ENCODE measurements at places on chromosomes 3 and 15.

DNA sequence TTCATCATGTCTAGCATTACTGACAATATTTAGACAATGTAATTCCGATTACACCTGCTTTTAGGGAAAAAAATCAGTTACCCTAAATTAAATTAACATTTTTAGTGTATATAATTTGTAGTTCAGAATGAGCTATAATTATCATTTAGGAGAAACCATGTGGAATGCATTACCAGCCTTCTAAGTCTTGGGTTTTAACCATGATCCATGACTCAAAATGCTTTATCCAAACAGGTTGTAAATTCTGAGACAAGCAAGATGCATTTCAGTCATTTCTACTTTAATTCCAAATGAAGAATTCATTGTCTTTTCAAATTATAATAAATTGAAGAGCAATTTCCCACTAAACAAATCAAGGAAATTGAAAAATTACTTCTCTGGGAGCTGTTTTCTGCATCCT is 243.7 kb upstream of the LRIG1 start:
- no peak for DNase-seq

DNA sequence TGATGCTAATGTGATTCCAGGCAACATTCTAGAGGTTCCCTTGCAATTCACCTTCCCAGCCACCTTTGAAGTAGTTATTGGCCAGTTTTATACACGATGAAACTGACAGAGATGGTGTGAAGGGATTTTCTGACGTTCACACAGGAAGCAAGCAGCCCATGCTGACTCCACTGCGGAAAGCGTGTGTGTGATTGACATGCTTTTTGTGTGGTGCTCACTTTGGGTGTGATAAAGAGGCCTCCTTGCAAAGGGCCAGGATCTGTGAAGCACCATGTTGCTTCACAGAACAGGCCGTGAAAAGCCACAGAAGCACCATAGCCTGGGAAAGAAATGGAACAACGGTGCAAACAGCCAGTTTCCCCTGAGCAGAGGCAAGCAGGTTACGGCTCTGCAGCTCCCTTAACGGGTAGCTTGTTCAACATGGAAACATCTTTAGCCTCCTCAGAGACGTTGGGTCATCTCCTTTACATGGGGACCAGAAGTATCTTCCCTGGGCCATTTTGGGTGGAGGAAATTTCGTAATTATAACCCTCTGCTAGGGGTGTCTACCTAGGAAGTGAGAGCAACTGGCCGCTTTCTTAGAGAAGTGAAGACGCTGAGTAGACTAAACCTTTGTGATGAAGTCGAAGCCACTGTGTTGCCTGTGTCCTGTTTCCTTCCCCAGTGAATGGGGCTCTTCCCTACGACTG is 108.5 kb downstream of the APBA2 start:
- no peak for DNase-seq

- DNase-seq, result no peak
Measured at GRCh38 chr3:21484828-21485144, 266.2 kb downstream of the ZNF385D start.

GRCh38 chr3:49709852-49710251 is 9.6 kb downstream of the AMIGO3 start:
- no peak for DNase-seq

- no peak for DNase-seq
Measured at GRCh38 chr3:44969828-44970179, 6.2 kb downstream of the ZDHHC3 start.

GRCh38 chr3:120161902-120162301 is 67.7 kb upstream of the GSK3B start:
- DNase-seq, result no peak

DNA sequence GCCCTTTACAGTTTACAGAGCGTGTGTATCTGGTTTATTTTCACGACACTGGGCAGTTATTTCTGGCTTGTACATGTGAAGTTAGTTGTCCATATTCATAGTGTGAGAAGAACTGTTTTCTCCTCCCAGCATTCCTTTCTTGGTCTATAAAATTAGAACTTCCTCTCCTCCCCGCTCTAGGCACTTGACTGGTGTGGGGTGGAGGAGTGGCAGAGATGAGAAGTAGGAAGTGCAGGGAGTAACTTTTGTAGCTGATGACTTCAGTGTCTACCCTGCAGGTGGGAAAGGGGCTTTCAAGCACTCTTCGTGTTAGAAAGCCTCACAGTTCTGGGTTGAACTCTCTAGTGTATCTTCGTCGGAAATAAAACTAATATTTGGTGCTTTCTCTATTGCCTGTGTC is 13.4 kb downstream of the APOD start:
- no peak for DNase-seq

GRCh38 chr3:63094642-63095408 is 183.3 kb upstream of the SYNPR start:
- no peak for DNase-seq

DNA sequence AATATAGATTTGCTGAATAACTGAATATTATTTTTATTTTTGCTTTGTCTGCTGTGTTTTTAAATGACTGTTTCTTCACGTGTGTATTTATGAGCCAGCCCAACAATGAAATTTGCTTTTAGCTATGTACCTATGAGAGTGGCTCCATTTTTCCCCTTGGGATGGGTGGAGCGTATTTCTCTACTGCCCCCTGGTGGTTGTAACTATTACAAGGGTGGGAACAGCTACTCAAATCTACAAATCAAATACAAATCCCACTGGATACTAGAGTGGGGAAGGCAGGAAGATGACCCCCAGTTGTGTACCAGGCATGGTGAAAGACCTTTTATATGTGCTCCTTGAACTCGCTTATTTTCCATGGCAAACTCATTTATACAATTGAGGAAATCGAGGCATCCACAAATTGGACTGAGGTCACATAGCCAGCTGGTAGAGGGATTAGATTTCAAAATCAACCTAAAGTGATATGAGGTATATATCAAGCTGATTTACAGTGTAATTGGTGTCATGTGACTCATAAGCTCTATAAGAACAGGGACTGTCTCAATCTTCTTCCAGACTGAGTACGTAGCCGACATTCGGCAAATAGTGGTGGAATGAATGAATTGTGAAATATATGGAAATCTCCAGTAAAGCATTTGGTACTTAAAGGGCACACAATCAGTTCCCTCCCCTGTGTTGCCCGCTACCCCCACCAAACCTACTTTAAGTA is 69.5 kb upstream of the VEPH1 start:
- DNase-seq, result no peak

- DNase-seq, result no peak
Measured at GRCh38 chr3:153334558-153334957, 172.5 kb downstream of the RAP2B start.

GRCh38 chr3:12193485-12194165 is 34.9 kb upstream of the TIMP4 start:
- no peak for DNase-seq

GRCh38 chr3:43286841-43287499 is 630 bp downstream of the SNRK start:
- peak; percentile 10 for DNase-seq

DNA sequence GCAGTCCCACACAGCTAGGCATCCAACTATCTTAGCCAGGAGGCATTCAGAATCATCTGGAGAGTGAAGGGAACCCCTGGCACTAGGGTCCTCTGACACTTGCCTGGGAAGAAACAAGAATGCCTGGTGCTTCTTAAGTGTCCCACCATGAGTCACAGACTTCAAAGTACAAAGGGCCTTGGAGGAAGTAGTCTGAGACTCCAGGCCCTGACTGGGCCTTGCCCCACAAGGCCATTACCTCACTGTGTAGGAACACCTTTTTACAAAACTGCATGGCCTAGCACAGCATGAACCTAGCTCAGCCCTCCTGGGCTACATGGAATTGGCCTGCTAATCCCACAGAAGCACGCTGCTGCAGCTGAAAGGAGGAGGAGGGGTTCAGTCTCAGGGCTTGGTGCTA is 104.5 kb upstream of the SLCO2A1 start:
- DNase-seq, result no peak

DNA sequence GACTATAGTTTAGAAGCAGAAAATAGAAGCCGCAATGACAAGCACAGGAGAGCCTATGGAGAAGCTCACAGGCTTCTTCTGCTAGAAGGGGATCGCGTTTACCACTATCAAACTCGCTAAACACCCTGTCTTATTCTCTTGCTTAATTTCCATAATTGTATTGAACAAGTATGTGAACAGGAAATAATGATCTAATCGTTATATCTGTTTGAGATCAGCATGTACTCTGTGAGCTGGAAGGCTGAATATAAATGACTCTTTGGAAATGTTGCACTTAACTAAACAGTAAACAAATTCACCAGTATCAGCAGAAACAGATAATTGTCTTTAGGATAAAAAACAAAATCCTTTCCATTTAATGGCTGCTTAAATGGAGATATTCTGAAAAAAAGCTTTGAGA is 15.0 kb downstream of the NEK10 start:
- no peak for DNase-seq

- DNase-seq, result no peak
Measured at GRCh38 chr3:161695811-161696210, 199.2 kb downstream of the OTOL1 start.

DNA sequence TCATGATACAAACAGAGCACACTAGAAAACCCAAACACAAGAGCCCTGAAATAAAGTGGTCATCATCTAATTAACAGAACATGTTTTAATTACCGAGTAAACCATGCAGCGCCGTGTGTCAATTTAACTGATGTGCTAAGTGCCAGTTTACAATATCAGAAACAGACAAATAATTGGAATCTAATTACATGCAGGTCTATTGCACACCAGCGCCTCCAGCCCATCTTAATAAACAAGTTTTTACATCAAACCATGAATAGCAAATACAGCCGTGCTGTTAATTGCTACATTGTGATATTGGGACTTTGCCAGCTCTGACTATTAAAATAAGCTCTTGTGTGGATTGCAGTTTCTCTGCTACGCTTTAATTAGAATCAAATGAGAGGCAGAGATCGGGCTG is 510.2 kb upstream of the MDFIC2 start:
- no peak for DNase-seq

GRCh38 chr3:58586776-58587192 is 9.6 kb upstream of the FAM107A start:
- no peak for DNase-seq

DNA sequence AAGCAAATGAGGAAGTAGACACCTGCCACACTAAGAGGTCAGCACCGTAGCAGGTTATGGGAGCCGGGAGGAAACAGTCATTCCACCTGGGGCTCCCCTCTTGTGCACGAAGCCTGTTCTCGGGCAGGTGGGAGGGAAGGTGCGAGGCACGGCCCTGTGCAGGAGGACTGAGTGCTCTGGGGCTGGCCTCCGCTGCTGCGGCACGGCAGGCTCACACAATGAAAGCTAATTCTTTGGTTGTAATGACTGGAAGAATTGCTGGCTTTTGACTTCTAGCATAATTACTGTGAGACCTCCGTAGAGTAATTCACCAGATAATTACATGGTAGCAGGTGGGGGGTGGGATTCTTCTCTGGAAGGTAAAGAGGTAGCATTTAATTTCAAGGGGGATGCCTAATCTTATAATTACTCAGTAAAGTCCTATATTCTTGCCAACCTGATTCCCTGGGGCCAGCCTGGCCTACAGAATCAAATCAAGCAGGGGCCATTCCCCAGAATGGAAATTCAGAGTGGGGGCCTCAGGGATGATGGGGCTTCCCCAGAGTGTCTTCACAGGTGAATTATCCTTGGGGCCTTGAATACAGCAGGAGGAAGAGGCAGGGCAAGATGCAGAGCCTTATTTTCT is 129.1 kb downstream of the TPRA1 start:
- no peak for DNase-seq

- peak; percentile 12 for DNase-seq
Measured at GRCh38 chr3:40191850-40192448, 117.6 kb upstream of the EIF1B start.

- DNase-seq, result no peak
Measured at GRCh38 chr15:85454403-85454802, 74.0 kb downstream of the AKAP13 start.

GRCh38 chr15:85010071-85010385 is 28.4 kb downstream of the PDE8A start:
- no peak for DNase-seq

DNA sequence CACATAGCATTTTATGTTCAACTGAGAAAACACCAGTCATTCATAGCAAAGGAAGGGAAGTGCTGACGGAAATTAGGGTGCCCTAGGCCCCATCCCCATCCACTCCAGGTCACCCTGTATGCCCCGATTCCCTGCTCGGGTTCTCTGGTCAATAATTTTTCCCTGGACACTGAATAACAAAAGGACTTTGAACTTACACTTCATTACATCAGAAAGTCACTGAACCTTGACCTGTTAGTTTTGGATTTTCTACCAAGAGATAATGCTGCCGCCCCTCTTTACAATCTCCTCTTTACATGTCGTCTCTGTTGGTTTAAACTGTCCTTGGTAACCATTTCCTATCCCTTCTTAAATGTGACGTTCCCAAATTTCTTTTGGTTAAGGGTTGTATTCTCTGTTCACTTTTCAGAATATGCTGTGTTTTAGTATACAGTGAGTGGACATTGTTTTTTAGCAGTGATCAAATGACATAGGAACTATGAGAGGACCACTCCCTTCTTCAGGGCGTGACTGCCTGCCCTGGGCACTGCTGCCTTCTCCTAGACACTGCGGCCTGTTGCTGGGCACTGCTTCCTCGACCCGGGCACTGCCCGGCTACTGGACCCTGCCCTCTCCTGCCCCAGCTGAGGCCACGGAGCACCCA is 13.6 kb upstream of the AHSG start:
- DNase-seq, result no peak

DNA sequence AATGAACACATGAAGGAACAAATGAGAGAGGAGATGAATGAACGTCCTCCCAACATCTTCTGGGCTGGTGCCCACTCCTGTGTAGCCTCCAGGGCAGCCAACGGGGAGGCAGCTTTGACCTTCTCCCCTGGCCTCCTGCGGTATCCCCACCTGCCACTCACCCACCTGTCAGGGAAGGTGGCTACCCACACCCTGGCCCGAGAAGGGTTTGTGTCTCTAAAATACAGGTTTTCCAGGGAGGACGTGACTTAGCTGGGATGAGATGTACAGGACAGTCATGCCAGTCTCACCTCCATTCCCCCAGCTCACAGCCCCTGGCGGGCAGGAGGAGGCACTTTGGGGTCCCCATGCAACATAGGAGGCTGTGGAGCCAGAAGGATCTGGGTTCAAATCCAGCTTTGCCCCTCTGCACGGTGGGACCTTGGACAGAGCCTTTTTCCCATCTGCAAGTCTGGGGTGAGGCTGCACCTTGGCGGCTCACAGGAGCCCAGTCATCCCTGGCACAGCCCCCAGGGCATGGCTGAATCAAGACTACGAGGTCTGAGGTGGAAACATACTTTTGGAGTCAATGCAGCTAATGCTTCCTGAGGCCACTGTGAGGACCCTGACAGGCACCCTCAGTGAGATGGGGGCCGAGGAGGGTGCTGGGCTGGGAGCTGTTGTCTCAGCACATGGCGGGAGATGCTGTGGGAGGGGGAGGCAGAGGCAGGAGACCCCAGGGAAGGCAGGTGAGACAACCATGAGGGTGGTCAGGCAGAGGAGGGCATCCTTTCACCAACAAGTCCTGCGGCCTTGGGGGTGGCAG is 11.1 kb upstream of the PLXND1 start:
- DNase-seq, result no peak

DNA sequence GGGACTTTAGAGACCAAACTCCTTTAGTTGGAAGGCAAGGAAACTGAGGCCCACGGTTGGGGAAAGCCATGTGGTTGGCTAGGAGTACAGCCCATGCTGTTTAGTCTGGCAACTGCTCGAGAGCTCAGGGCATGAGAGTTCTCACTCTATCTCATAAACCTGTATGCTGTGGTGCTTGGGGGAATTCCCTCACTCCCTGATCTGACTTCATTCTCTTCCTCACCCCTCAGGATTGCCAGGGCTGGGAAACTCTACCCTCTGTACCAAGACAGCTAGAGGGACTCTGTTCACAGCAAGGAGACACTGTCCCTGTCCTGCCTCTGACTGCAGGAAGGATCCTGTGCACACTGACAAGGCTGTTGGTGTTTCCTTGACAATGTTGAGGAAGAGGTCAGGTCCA is 230.2 kb downstream of the ZNF621 start:
- no peak for DNase-seq

- DNase-seq, result no peak
Measured at GRCh38 chr15:43390723-43391122, 19.8 kb downstream of the TUBGCP4 start.
